ENCODE measurements at places on chromosomes 3 and 15.
A peak's percentile ranks its signal among the peaks of the same experiment; 100 is the strongest.

DNA sequence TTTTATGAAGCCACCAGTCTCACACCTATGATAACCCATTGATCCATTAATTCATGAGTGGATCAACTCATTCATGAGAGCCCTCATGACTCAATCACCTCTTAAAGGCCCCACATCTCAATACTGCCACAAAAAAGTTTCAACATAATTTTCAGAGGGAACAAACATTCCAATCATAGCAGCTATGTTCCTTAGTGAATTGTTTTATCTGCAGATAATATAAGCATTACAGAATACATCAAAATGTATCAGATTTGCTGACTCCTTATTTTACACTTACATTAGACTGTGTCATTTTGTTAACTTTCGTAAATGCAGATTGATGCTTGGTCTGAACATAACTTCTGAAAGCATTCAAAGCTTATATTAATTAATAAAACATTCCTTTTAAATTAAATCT, 155.3 kb upstream of the MBNL1 start:
- no peak for DNase-seq

DNA sequence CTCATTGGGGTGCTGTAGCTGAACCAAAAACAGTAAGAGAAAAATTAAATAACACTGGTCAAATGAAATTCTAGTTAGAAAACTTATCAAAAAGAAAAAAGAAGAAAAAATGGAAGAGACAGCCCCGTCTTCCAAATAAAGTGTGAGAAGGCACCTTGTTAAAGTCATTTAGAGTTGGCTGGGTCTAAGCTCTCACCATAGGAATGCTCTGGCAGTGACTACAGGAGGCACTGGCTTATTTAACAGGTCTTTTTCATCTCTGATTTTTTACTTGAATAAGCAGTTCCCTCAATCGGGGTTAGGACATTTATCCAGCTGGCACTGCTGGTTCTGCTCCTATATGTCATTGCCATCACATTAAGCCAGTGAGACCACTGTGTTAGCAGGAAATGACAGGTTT, 1.6 kb upstream of the ABI3BP start:
- DNase-seq = no peak

DNA sequence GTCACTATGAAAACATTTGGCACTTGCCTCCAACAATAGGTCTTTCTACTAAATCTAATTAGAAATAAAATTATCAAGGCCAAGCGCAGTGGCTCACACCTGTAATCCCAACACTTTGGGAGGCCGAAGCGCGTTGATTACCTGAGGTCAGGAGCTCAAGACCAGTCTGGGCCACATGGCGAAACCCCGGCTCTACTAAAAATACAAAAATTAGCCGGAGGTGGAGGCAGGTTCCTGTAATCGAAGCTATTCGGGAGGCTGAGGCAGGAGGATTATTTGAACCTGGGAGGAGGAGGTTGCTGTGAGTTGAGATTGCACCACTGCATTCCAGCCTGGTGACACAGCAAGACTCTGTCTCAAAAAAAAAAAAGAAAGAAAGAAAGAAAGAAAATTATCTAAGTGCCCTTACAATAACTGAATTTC, 1.6 kb upstream of the PLD1 start:
- DNase-seq = no peak

- peak; percentile 14 for DNase-seq
Observed at GRCh38 chr3:135226057-135226456, 431.0 kb downstream of the EPHB1 start.

GRCh38 chr15:31554261-31554660, 227.6 kb downstream of the KLF13 start:
- no peak for DNase-seq

GRCh38 chr15:101407439-101407838, 82.1 kb downstream of the PCSK6 start:
- peak; percentile 71 for DNase-seq

DNA sequence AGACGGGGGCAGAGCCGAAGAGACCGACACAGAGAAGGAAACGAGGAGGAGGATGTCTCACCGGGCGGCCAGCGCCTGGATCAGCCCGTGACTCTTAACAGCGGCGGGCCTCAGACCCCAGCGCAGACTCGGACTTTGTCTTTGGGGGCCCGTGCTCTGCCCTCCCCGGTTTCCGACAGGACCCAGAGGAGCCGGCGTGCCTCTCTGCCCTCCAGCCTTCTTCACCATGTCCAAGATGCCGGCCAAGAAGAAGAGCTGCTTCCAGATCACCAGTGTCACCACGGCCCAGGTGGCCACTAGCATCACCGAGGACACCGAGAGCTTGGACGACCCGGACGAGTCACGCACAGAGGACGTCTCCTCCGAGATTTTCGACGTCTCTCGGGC, 1.0 kb downstream of the TSC22D2 start:
- no peak for DNase-seq

DNA sequence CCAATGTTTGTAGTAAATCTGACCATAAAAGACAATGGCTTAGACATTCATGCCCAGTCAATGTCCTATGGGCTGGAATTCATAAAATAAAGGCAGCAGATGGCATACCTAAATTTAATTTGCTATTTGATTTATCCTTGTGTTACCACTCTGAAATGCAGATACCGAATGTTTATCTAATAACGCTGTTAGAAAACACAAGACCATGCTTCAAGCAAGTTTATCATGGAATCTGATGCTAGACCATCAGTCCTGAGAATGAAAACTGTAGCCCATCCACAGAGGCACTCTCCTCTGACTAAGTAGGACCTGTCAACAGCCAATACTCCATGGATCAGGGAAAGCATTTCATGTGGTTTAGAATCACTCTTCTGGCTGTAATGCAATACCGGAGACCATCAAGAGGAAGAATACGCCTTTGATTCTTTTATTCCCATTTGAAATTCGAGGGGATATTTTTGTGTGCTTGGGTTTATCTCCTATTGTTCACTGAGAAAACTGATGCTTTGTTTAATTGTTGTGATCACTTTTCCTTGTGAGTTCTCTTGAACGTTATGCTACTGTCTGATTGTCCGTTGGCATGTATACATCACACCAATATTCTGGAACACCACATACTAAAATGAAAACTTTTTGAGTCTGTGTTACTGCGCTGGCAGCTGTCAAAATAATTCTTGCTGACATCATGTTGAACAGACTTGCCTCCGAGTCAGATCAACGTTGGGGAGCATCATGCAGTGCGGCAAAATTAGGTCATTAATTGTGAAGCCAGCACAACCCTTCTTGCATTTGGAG, 12.1 kb upstream of the CPB1 start:
- DNase-seq = no peak

GRCh38 chr15:70495991-70496599, 267.3 kb downstream of the UACA start:
- no peak for DNase-seq

GRCh38 chr3:117631781-117632180, 922.2 kb downstream of the TUSC7 start:
- DNase-seq = no peak

- no peak for DNase-seq
Observed at GRCh38 chr15:73950479-73950830, 24.2 kb downstream of the LOXL1 start.

Measured in GM13977 (cell line).